Activated CD8-positive, alpha-beta memory T cell treated with anti-CD3 and anti-CD28 coated beads for 1 hour (primary cell): ENCODE measurements at places on chromosomes 2 and 18.

DNA sequence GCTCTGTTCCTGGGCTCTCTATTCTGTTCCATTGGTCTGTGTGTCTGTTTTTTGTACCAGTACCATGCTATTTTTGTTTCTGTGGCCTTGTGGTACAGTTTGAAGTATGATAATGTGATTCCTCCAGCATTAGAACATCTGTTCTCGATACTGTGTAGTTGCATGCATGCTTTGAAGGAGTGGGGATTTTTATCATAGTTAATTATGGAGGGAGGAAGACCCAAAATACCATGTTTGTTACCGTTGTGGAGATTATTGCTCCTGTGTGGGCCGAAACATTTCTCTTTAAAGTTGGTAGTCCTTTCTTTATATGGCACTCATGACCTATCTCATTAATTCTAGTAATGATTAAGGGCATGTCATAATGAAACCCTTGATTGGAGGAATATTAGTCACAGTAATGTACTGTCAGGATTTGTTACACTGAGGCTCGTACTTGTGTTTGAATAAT lies 87.6 kb downstream of the TTC27 start:
- no peak for DNase-seq

DNA sequence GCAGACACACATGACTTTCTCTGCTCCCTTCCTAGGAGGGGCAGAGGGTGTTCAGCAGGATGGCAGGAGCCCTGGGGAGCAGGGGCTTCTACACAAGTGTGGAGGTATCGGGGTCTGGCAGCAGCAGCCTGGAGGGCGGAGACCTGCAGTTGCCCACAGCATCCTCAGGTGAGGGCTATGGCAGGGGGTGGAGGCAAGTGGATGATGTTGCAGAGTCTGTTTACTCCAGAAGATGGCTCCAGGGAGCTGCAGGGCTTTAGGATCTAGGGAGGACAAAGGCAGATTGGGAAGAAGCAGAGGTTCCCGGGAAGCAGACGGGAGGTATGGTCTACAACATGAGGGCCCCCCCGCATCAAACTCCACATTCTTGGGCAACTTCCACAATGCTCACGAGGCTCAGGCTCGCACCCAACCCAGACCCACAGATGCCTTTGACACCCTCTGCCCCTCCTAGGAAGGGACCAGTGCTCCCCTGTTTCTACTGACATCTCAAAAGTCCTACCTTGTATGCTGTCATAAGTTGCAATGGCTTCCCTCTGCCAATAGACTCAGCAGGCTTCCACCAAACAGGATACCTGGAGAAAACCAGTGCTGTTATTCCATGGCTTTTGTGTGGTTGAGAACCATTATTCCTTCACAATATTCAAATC lies 12.0 kb upstream of the ATP6V1C2 start:
- DNase-seq = no peak

- no peak for DNase-seq
Observed at GRCh38 chr2:127913808-127914457, 28.2 kb upstream of the AMMECR1L start.

DNA sequence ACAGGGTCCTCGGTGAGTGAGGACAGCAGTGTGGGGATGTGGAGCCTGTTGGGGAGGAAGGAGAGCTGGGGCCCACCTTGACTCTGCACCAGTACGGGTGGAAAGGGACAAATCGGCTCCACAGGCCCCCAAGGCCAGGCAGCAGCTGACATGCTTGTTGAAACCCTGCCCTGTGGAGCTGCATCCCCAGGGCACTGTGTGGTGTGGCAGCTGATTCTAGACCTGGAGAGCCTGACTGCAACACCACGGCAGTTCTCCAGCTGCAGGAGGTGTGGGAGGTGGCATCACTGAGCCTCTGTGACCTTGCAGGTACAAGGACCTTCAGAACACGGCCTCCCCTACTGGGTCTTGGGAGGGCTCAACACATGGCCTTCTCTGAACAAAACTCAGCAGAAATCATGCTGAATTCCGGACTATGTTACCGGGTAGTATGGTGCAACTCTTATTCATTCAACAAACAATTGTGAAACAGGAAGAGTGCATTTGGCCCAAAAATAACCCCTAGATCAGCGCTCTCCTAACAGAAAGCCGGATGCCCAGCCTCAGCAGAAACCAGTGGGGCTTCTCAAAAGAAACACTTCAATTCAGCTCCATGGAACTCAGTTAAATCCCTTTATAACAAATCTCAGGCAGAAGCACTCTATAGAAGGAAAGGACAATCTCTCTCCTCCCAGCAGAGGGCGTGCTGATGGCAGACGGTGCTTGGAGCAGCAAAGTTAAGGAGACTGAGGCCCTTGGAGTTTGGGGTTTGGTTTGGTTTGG lies 104.4 kb upstream of the SALL3 start:
- DNase-seq = no peak

DNA sequence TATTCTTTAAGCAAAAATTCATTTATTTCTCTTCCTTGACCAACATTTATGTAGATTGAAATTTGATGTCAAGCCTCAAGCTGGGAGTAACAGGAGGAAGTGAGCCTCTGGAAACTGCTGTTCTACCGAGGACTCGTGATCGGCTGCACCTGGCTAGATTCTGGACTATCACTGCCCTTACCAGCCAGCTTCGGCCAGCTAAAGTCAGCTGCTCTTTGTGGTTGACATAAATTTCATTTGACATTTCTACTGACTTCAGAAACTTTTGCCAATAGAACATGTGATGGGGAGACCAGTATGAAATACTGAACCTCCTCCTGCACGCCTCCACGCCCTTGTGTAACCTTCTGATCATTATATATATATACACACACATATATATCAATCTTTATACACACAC lies 74.2 kb upstream of the RGPD5 start:
- no peak for DNase-seq

DNA sequence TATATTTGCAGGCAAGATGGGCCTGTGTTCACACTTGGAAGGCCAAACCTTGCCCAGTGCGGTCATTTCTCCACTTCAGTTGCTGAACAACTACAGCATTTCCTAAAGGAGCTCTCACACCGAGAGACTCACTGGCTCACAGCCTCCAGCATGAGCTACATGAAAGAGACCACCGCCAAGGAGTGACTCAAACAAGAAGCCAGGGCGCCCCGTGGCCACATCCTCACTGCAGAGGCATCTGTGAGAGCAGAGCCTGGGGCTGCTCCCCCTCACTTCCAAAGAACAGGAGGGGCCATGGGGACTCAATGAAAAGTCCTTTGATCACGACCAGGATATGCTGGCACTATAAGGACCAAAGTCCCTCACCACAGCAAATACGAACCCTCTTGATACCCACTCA lies 50.0 kb downstream of the TMEM163 start:
- DNase-seq = peak; percentile 73

- DNase-seq = no peak
Observed at GRCh38 chr2:225739328-225739727, 339.8 kb downstream of the NYAP2 start.

DNA sequence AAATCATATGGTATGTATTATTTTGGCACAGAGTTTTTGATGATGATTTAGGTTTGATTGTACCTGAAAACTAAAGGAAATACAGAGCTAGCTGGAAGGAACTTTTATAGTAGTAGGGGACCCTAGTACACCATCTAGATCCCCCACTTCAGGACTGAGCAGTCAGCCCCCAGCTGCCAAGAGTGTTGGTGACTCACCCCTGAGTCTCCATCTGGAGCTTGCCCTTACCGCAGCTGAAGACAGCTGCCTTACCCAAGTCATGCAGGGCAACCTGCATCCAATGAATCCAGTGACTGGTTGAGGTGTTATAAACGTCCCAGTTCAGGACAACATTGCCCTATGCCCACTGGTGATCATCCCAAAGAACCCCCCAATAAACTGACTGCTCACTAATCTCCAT lies 15.3 kb downstream of the PMS1 start:
- no peak for DNase-seq

DNA sequence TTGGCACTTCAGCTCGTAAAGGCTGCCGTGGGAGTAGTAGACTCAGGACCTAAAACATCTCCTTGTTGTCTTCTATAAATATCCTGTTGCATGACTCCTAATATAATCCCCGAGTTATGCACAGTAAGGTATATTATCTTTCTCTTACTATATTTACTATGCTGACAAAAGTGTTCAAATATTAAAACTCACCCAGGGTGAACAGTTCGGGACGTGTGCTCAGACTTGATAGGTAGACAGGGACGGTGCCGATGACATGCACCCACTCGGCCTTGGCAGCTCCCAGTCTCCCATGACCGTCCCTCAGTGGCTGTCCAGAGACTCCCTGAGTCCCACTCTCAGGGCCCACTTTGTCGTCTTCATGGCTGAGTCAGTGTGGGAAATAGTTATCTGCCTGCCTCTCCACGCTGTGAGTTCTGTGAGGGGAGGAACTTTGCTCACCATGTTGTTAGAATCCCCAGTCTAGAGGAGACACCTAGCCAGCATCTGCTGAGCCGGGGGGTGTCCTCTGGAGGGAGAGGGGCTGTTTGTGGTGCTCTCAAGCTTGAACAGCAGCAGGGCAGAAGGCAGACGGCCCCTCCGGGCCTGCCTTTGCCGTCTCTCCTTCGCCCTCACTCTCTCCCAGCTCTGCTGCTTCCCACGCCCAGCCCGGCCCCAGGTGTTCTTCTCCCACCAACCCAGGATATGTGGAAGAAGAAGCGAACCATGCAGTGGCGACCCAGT lies 75.0 kb downstream of the DGKD start:
- no peak for DNase-seq

GRCh38 chr2:37366773-37367172 lies 22.3 kb downstream of the QPCT start:
- DNase-seq = no peak

DNA sequence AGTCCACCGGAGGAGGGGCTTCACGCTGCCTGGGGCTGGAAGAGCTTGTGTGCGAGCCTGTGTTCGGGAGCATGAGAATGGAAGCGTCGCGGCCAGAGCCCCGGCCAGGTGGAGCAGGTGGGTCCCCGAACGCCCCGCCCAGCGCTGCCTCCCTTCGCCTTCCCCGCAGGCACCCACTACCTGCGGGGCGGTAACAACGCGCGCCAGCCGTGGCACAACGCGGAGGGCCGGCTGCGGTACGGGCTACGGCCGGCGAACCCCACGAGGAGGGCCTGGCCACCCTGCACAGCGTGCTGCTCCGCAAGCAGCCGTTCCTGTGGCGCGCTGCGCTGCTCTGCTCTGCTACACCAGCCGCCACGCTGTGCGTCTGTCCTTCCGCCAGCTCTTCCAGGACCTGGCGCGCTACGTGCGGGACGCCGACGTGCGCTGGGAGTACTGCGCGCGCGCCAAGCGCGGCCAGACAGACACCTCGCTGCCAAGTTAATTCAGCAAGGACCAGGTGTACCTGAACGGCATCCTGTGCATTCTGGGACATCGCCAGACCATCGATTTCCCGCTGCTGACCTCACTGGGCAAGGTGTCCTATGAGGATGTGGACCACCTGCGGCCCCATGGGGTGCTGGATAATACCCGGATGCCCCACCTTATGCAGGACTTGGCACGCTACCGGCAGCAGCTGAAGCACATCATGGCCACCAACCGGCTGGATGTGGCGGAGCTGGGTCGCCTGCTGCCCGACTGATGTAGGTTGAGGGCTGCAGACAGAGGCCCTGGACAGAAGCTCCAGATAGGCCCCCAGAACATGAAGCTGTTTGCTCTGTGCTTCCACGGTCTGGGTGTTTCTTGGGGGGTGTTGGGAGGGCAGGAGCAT lies 200.6 kb downstream of the NAPG start:
- DNase-seq = no peak

GRCh38 chr2:144630459-144631215 lies 110.7 kb upstream of the ZEB2 start:
- no peak for DNase-seq

GRCh38 chr2:36701391-36701795 lies 4.9 kb downstream of the VIT start:
- DNase-seq = no peak

GRCh38 chr2:69932596-69932922 lies 17.6 kb downstream of the MXD1 start:
- DNase-seq = no peak

GRCh38 chr18:10398571-10398970 lies 55.9 kb upstream of the APCDD1 start:
- DNase-seq = no peak

DNA sequence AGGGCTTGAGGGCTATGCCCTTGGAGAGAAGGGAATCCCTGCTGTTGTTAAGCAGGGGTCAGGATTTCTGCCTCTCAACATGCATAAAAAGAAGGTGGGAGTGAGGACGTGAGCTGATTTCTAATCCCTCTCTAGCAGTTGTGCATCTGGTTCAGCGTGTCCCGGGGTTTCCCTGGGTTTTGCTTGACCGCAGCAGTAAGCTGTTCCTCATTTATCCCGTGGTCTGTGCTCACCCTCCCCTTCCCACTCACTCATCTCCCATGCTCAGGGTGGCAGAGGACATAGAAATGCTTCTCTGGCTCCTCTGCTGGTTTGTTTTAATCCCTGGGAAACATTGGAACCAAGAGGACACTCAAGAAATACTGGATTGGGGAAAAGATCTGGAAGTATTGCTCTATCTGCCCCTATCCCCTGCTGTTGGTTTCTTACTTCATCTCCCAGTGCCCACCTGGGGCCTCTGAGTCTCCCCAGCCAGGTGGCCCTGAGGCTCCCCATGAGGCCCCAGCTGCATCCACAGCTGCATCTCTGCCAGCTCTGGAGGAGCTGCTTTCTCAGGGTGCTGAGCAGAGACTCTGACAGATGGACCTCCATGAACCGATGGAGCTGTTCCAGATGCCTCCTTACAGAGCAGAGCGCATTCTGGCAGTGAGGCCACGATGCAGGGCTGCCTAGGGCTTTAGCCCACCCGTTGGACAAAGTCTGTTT lies 36.1 kb downstream of the TET3 start:
- DNase-seq = no peak

DNA sequence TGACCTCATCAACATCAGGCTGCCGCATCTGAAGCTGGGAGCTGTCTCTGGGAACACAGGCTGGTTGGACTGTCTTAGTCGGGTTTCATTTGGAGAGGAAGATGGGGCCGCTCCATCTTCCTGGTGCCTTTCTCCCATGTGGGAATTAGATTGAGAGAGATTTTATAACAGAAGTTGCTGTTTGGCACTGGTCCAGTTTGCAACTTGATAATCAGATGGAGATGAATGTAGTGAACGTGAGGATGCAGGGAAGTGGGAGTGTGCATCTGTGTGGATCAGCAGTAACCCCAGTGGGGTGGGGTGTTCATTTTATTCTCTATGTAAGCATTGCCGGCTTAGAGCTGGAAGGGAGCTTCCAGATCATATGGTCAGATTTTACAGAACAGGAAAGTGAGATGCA lies 250.9 kb downstream of the DCDC2C start:
- no peak for DNase-seq

GRCh38 chr2:86525421-86526340 lies 37.6 kb downstream of the CHMP3 start:
- DNase-seq = no peak

- DNase-seq = no peak
Observed at GRCh38 chr2:156864325-156864724, 393.2 kb upstream of the GALNT5 start.

GRCh38 chr2:212893216-212893615 lies 258.2 kb downstream of the IKZF2 start:
- no peak for DNase-seq

- DNase-seq = no peak
Observed at GRCh38 chr2:86285981-86286380, 51.4 kb downstream of the REEP1 start.

DNA sequence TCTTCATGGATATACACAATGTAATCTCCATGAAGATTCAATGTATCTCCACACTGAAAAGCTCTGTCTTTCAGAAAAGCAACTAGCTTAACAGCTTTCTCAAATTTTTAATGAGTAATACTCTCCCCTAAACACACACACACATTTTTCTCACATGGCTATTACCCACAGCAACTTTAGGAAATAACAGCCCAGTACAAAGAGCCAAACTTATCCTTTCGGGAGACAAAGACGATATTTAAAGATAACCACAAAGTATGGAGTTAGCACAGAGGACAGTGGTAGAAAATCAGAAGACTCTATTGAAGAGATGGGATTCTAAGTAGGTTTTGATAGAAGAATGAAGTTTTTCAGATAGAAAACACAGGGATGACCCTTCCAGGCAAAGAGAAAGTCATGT lies 394.9 kb upstream of the TRIB2 start:
- no peak for DNase-seq
